Transverse colon (tissue), 4 donors: ENCODE measurements at places on chromosomes 1 and 21.

DNA sequence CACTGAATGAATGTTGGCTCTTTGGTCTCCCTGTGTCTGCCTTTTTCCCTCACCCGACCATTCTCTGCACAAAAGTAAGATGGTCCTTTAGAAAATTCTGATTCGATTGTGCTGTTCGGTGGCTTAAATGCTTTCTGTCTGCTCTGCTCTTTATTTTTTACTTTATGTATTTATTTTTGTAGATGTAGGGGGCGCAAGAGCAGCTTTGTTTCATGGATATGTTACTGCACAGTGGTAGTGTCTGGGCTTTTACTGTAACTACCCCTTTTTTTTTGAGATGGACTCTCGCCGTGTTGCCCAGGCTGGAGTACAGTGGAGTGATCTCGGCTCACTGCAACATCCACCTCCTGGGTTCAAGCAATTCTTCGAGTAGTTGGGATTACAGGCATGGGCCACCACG, 15.7 kb downstream of the NLRP3 start:
- DNase-seq = no peak

- DNase-seq = no peak
Observed at GRCh38 chr21:15144026-15144425, 79.2 kb upstream of the NRIP1 start.

GRCh38 chr1:223143537-223144248, 645 bp upstream of the TLR5 start:
- peak; percentile 69 for DNase-seq

- DNase-seq = no peak
Observed at GRCh38 chr1:21901473-21901847, 35.6 kb downstream of the HSPG2 start.

- DNase-seq = no peak
Observed at GRCh38 chr1:153231785-153232184, 14.4 kb downstream of the PRR9 start.

- DNase-seq = peak; percentile 26
Observed at GRCh38 chr1:222772996-222773379, 36.0 kb downstream of the FAM177B start.

DNA sequence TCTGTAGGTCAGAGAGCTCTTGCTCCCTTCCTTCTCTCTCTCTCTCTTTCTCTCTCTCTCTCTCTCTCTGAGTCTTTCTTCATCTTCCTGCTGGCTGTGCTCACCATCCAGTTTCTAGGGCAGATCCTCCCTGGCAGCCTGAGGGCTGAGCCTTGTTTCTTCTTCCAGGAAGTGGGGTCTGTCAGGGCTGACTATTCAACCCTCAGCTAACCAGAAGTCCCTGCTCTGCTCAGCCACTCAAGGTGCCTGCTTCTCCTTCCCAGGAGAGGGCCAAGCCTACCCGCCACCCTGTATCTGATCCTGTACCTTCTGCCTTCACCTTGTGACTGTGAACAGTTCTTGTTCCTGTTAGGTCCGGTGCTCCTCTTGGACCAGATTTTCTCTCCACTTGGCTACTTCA, 107.6 kb upstream of the ETV3 start:
- DNase-seq = no peak

DNA sequence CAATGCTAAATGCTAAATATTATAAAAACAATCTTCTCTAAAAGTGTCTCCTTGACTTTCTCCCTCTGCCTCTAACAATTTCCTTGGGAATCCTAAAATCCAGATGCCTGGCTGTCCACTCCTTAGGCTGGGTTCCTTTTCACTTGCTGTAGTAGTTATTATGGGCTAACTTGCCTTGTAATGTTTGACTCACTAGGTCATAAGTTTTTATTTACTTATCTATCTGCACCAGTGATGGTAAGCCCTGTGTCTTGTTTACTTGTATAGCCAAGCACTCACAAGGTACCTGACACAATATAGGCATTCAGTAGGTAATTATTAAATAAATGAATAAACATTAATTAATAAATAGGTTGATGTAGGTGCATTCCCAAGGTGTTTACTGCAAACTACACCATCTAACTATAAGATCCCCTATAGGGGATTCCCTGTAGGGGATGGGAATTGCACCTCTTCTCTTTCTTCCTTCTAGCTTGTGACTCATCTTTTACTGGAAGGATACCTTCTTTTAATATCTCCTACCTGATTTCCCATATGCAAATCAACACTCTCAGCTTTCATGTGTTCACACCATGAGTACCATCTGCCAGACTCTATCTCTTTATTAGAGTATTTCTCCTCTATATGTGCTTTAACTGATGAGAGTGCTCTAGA, 14.7 kb upstream of the CHIA start:
- DNase-seq = no peak

GRCh38 chr21:38917043-38917774, 111.5 kb downstream of the ETS2 start:
- peak; percentile 11 for DNase-seq

DNA sequence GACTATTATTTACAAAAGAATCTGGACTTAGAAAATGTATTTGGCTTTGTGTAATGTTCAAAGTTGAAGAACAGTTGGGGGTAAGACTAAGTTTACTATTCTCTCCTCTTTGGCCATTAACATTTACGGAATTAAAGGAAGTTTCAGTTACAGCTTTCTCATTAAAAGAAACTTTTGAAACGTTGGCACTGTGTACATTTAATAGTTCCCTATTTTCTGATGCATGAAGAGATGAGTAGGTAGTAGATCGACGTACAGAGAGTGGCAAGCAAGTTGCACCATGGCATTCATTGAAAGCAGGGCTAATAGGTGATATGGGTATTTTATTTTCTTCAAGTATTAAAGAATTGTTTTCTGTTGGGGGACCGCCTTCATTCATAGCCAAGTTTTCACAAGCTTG, 3.2 kb downstream of the ASPM start:
- DNase-seq = no peak

DNA sequence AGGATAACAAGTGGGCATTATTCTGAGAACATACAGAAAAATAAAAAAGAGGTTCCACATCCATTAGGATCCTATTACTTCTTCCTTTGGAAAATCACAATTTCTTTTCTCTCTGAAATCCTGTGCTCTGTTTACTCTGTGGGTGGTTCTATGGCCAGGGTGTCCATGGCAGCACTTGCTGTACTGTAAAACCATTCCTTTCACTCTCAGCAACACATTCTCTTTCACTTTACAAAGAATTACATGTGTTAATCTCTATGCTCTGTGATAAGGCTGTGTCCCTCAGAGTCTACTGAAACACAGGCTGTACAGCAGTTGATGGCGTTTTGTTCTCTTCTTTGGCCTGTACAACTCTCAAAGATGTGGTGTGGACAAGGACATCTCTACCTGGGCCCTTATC, 524.1 kb downstream of the PTBP2 start:
- no peak for DNase-seq

- no peak for DNase-seq
Observed at GRCh38 chr1:111392042-111392441, 35.5 kb downstream of the OVGP1 start.

GRCh38 chr1:188061881-188062280, 1233.1 kb downstream of the PLA2G4A start:
- DNase-seq = no peak

- no peak for DNase-seq
Observed at GRCh38 chr1:198577444-198577843, 37.0 kb upstream of the ATP6V1G3 start.

GRCh38 chr1:174397261-174397660, 50.5 kb upstream of the GPR52 start:
- DNase-seq = no peak

- no peak for DNase-seq
Observed at GRCh38 chr1:7117399-7118281, 332.4 kb downstream of the CAMTA1 start.

GRCh38 chr1:119968068-119968492, 71.8 kb upstream of the ADAM30 start:
- peak; percentile 80 for DNase-seq

- DNase-seq = peak; percentile 73
Observed at GRCh38 chr1:45012639-45013278, 705 bp downstream of the UROD start.

DNA sequence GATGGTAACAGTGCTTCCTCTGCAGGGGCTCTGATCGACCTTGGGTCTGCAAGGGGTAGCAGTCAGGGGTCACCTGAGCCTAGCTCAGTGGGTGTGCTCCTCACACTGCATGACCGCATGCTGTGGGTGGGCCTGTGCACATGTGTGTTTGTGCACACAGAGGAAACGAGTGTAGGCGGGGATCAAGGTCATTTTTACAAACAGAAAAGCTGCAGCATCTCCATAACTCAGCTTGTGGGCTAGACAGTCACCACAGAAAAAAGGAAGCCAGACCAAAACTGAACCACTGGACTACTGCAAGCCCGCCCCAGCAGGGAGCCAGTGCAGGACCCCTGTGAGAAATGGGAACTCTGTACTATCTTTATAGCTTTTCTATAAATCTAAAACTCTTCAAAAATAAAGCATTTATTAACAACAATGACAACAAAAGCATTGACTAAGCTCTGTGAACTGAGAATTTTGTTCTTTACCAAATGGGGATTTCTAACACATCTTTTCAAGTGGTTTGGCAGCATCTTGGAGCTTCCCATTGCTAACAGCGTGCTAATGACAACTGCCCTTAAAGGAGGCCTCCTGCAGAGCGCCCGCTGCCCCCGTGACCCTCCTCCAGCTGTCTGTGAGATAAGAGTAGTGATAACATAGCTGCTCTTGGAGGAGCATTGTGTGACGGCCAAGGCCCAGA, 19.9 kb upstream of the NEK2 start:
- no peak for DNase-seq

DNA sequence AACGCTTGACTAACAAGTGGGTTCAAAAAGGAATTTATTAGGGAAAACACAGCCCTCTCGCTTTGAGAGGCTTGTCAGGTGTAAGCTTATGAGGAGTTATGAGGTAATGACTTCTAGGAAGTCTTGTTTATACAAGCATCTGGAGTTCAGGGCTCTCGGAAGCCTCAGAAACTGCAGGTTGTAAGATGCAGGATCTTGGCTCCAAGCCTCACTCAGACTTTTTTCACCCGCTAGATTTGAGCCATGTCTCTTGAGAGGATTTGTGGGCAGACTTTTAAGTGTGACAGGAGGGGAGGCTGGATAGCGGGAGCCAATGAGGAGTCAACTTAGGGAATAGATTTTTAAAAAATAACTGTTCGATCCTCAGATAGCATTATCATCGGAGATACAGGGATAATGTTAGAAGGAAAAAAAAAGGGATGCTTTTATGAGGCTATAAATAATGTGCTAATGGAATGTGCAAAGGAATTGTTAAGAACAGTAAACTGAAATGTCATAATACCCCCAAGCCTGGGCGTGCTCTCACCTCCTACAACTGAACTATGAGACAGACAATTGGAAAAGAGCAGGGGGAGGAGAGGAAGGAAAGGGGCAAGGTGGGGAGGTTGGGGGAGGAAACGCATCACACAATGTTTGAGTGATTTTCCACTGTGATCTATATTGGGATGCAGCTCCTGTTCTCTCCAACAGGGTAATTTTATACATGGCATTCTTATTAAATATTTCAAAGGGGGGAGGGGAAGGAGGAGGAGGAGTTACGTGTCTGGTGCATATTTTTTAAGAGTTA, 107.4 kb upstream of the ESRRG start:
- no peak for DNase-seq

DNA sequence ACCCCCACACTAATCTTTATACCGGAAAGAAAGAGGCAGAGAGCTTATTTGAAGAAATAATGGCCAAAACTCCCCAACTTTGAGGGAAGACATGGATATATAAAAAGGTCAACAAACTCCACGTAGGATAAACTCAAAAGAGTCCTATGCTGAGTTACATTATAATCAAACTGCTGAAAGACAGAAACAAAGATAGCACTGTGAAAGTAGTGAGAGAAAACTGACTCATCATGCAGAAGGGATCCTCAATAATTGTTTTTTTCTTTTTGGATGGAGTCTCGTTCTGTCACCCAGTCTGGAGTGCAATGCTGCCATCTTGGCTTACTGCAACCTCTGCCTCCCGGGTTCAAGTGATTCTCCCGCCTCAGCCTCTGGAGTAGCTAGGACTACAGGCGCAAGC, 48.5 kb upstream of the TTC39A start:
- DNase-seq = no peak

- DNase-seq = no peak
Observed at GRCh38 chr1:222421380-222421779, 126.5 kb downstream of the HHIPL2 start.

- DNase-seq = peak; percentile 56
Observed at GRCh38 chr1:19647643-19648042, 3.5 kb downstream of the NBL1 start.

DNA sequence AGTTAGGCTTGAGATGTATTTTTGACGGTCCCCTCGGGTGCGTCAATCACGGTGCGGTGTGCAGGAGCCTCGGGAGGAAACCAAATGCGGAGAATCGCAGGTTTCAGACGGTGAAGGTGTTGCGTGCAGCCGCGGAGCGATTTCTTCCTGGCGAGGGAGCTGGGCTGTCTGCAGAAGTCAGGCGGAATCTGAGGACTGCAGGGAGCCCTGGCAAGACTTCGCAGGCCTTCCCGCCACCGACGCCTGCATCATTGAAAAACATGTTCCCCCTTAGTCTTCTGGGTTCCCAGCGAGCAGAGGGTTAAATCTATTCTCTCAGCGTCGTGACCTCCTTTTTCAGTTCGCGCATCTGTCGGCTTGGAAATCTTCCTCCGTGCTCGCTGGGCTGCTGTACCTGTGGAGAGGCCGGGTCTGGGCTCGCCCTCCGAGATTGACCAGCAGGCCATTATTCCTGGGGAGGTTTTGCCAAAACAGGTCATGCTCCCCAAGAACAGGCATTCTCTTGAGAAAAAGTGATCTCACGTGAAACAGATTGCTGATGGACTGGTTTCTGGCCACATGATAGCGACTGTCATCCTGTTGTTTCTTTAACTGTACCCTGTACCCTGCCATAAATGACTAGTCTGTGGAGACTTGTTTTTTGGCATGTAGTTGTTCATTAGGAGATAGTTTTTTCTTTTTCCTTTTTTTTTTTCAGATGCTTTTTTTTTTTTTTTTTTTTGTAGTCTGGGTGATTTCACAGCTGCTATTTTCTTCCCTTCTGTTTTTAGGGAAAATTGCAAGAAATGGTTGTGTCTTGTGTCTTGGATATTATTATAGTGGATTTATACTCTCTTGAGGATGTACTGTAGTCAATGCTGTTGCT, 894 bp downstream of the EPB41 start:
- DNase-seq = peak; percentile 45

- no peak for DNase-seq
Observed at GRCh38 chr1:15557594-15557993, 27.3 kb downstream of the AGMAT start.

- no peak for DNase-seq
Observed at GRCh38 chr1:162193815-162194214, 124.3 kb downstream of the NOS1AP start.

- peak; percentile 14 for DNase-seq
Observed at GRCh38 chr1:184684285-184685074, 70.2 kb downstream of the EDEM3 start.

- DNase-seq = no peak
Observed at GRCh38 chr1:156232201-156232894, 9.6 kb upstream of the BGLAP start.

- no peak for DNase-seq
Observed at GRCh38 chr21:28663754-28664153, 328.9 kb downstream of the LTN1 start.
